ENCODE measurements at places on chromosomes 5 and 9. TPM values are rescaled to one million over a fixed set of nuclear protein-coding genes. Genes with fewer than 3 reads are reported as not detected.

ZNF366 gene
- 1.4 TPM for total RNA-seq

SLC6A3 gene
- total RNA-seq = not detected

PCDHA4 gene
- 1.2 TPM for total RNA-seq

- DNase-seq = no peak
Observed at GRCh38 chr5:71662381-71662780, 56.7 kb upstream of the CARTPT start.

GRCh38 chr9:3939820-3940219 lies 360.0 kb downstream of the GLIS3 start:
- DNase-seq = no peak

DNA sequence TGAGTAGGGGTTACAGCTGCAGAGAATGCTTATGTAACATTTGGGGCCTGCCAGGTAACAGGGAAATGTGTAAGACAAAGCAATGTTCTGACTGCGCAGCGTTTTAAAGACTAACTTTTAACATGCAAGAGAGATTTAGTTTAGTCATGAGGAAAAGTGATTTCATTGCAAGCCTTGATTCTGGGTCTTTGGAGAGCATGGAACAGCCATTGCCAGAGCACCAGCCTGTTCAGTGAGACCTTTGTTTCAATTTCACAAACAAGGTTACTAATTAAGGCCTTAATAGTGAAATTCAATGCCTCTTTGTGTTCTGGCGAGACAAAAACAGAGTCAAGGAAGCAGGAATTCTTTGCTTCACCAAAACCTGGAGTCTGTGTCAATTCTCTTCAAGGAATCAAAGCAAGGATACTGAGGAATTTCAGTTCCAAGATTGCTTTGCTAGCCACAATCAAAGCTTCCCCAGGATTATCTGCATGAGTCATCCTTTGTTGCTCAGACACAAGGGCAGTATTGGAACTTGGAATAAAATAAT lies 14.4 kb downstream of the CKMT2 start:
- DNase-seq = peak; percentile 56

- no peak for DNase-seq
Observed at GRCh38 chr9:131577005-131578000, 32.0 kb downstream of the PRRT1B start.

GRCh38 chr9:110049699-110050450 lies 158.1 kb downstream of the C9orf152 start:
- DNase-seq = peak; percentile 59

DNA sequence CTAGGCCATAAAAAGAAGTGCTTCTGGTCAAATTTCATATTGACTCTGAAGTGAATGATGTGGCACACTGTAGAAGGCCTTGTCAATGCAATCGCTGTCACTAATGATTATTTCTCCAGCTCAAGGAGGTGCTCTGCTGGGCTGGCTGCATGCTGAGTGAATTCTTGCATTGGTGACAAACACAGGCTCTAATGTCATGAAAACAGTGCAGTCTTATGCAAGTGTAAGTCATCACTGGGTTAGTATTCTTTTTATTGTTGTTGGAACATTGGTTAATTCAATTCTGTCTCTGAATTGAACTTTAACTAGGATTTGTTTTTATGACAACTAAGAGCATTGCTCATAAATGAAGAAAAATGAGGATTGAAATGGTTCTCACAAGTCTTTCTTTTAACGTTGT lies 57.3 kb upstream of the CD180 start:
- no peak for DNase-seq

GRCh38 chr5:36756848-36757247 lies 119.7 kb upstream of the NIPBL start:
- DNase-seq = no peak

DNA sequence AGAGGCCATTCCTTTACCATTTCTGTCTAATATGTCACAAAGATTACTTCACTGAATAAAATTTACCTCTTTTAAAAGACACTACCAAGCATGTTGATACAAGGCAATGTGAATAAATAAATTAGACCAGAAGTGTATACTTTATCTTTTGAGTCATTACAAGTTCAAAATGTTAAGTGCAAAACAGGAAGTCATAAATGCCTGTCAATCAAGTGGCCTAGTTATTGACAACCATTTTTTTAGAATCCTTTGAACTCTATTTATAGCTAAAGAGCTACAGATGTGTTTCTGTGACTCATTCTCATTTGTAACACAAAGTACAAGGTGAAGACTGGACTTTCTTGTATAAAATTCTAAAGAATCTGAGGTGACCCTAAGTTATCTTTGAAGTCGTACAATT lies 602.7 kb upstream of the SEMA6A start:
- no peak for DNase-seq

DNA sequence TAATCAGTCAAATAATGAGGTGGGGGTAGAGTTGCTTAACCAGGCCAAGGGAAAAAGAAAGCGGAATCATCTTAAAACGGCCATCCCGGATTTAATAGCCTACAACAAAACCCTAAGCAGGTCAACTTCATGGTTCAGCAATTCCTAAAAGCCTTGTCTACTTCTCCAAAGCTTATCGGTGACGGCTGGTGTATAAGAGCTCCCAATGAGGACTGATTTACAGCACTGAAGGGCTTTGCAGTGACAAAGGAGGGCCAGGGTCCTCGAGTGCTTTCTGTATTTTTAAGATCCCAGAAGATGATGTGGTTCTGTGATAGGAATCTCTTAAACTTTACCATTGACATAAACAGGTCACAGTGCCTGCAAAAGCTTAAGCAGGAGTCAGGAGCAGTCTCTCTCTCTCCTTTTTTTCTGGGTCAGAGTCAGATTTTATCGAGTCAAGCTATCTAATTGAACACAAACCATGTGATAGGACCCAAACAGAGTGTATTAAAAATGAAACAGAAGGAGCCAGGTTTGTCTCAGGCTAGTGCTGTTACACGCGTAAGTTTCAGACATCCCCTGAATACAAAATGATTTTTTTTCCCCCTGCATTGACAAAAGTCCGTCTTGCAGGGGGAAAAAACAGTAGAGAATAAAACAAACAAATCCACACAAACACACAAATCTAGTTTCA lies 663.6 kb upstream of the ZNF608 start:
- peak; percentile 18 for DNase-seq

- no peak for DNase-seq
Observed at GRCh38 chr5:141677415-141677814, 4.6 kb downstream of the ARAP3 start.

DNA sequence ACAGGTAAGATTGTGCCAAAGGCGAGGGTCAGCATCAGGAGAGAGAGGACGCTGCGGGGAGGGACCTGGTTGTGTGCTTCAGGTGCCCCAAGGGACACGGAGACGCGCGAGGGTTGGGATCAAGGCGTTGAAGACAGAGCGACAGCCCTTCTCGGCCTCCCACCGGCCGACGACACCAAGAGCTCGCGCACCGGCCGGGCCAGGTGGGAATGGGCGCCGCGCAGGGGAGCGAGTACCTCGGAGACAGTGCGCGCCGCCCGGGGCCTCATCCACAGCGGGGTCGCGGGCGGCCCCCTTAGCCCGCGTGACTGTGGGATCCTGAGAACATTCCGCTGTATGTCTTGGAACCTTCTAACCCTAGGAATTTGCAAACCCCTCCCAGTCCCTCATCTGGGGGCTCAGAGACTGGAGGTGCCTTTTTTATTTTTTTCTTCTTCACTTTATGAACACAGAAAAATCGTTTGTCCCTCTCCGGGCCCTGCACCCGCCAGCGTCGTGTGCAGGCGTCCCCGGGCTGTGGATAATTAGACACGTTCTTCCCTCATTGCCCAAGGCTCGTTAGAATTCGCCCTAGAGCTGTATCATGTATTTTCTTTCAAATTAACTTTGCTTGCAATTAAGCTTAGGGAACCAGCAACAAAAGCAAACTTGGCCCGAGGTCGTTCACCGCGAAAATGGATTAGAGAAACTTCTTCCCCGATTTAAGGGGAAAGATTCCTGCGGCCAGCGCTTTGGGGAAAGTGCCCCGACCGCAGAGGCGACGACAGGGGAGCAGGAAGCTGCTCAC lies 4.8 kb downstream of the FOXE1 start:
- DNase-seq = no peak

DNA sequence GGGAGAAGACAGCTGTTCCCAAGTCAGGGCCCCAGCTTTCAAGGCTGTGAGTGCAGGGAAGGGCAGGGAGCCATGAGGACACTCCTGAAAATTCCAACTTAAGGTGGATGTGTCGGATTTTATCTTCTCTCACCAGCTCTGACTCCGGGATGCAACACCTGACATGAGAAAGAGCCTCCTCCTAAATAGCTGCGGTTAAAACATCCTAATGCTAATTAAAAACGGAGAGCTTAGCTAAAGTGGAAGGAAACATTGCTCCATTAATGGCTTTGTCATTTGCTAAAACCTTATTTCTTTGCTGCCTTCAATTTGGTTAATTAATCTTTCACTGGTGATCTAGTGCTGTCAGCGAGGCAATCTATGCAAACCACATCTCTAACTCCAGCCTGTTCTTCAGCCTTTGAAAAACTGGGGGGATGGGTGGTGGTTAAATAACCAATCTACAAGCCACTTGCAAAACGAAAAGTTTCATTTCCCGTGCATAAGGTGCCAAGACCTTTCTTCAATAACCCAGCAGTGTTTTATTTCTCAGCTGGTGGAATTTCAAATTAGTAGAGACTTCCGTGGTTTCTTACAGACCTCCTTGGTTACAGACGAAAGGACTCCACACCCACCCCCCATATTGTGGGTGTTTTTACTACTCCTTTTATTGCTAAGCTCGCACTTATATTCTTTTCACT lies 379.6 kb downstream of the MLLT3 start:
- DNase-seq = no peak

GRCh38 chr9:91315191-91315590 lies 46.5 kb downstream of the AUH start:
- no peak for DNase-seq
